ENCODE measurements at places on chromosomes 12 and 14. TPM values are rescaled to one million over a fixed set of nuclear protein-coding genes. Genes with fewer than 3 reads are reported as not detected.

The OLR1 gene
- not detected for total RNA-seq

The CLEC9A gene
- total RNA-seq = not detected

GRCh38 chr12:19909418-19909817, 458.9 kb upstream of the PDE3A start:
- no peak for DNase-seq

DNA sequence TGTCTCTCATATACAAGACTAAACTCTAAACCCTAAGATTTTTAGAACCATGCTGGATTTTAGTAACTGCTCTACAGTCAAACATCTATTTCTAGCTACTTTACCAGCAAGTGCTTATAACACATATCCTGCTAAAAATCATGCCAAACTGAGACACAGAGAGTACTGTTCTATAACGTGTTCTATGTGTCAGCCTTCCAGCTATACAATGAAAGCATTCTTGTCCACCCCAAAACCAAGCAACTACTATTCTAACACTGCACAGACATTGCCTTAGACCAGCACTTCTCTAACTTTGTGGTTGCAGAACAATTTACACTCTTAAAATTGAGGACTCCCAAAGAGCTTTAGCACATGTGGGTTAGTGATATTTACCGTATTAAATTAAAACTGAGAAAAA, 85.7 kb downstream of the SPPL3 start:
- no peak for DNase-seq

- peak; percentile 39 for DNase-seq
Measured at GRCh38 chr12:49131894-49132461, 783 bp upstream of the TUBA1B start.

DNA sequence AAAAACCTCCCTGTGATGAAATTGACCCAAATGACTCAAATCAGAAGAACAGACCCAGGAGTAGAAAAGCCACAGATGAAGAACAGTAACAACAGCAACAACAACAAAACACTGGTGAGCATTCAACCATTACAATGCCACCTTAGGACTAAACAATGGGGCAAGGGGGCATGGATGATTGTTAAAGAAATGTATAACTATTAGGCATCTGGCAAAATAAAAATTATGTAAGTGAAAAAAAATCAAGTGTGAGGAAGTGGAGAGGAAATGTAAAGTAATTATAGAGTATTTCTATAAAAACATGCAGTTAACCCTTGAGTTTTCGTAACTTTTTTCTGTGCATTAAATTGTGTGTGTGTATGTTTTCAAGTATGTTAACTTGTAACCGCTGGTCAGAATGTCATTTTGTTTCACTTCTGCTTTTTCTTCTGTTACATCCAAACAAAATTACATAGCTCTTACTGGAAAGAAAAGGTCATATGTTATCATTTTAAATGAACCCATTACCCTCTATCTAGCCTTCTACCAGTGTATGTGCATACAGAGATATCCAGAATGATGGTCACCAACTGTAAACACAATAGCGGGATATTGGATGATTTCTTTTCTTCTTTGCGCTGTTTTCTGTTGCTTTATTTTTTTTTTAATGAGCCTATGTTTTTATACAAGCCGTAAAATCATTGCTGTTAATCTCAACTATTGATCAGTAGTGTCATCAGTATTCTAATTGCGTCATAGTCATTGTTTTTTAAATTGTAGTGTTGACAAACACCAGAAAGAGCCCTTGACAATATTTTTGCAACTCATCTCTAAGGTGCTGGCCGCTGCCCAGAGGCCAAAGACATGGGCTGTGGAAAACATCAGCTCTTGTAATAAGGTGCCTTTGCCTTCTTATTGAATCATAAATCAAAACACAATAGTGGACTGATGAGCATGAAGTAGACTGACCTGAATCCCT, 170.6 kb downstream of the CRADD start:
- DNase-seq = peak; percentile 81

- no peak for DNase-seq
Measured at GRCh38 chr12:67876305-67876915, 112.8 kb upstream of the IFNG-AS1 start.

GRCh38 chr12:29240441-29240840, 91.4 kb downstream of the FAR2 start:
- DNase-seq = no peak

GRCh38 chr14:68439676-68440075, 353.2 kb downstream of the ZFP36L1 start:
- DNase-seq = no peak

GRCh38 chr12:84825149-84825548, 87.5 kb downstream of the SLC6A15 start:
- no peak for DNase-seq

DNA sequence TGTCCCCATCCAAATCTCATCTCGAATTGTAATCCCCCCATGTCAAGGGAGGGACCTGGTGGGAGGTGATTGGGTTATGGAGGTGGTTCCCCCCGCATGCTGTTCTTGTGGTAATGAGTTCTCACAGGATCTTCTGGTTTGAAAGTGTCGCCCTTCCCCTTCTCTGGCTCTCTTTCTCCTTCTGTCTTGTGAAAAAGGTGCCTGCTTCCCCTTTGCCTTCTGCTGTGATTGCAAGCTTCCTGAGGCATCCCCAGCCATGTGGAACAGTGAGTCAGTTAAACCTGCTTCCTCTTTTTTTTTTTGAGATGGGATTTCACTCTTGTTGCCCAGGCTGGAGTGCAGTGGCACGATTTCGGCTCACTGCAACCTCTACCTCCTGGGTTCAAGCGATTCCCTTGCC, 104.0 kb downstream of the CCDC91 start:
- peak; percentile 18 for DNase-seq

- no peak for DNase-seq
Measured at GRCh38 chr14:69395929-69396328, 2.2 kb downstream of the ERH start.

GRCh38 chr14:73680821-73681220, 33.4 kb downstream of the PNMA1 start:
- no peak for DNase-seq

DNA sequence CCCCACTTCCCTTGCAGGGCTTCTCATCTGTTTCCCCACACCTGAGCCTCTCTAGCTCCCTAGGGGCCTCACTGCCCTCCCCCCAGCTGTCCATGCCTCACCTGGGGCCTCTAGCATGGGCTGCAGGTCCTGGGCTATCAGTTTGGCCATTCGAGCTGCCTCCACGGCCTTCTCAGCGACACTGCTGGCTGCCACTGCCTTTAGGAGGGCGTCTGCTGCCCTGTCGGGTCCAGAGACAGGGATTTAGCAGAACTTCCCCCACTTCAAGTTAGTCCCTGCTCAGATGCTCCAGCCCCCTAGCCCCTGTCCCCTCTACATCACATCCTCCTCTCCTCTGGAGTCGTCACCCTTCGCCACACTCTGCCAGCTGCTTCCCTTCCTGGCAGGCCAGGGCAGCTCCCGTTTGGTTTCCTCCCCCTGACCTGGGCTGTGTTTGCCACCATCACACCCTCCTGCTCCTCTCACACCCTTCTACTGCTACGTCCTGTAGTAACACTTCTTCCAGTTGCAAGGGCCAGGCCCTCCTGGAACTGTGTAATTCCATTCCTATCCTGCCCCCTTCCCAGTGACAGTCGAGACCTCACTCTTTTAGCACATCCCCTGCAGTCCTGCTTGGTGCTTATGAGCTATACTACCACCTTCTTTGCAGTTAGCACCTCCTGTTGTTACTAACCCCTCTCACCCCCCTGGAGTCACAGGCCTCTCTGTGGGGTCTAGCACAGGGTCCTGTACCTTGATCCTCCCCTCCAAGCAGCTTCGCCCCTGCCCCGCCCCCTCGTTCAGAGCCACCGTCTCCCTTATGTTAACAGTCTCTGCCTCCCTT, 4.3 kb upstream of the AP1G2 start:
- DNase-seq = no peak

GRCh38 chr12:116278279-116278626, 760 bp upstream of the MED13L start:
- no peak for DNase-seq

GRCh38 chr14:99272899-99273765, 1.1 kb upstream of the BCL11B start:
- DNase-seq = no peak

GRCh38 chr12:49519574-49519936, 19.3 kb upstream of the KCNH3 start:
- DNase-seq = no peak

GRCh38 chr14:103317976-103318580, 16.0 kb upstream of the EIF5 start:
- DNase-seq = no peak

DNA sequence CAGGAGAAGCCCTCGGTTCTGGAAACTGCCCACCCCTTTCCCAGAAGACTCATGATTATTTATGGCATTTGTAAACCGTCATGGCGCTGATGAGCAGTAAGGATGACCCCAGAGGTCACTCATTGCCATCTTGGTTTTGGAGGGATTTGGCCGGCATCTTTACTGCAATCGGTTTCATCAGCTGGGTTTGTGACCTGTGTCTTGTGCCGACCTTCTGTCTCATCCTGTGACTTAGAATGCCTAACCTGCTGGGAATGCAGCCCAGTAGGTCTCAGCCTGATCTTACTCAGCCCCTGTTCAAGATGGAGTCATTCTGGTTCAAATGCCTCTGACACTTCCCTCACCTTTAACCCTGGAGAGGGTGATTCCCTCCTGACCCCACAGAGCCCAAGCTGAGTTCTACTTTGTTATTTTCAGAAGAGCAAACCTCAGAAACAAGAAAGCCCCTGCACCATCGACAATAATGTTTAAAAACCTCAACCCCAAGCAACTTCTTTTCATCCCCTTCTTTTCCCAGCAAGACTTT, 105.5 kb upstream of the SFSWAP start:
- no peak for DNase-seq
